ENCODE measurements at places on chromosomes 2 and 18.

- DNase-seq, result no peak
Observed at GRCh38 chr18:50111398-50111797, 83.5 kb downstream of the MYO5B start.

DNA sequence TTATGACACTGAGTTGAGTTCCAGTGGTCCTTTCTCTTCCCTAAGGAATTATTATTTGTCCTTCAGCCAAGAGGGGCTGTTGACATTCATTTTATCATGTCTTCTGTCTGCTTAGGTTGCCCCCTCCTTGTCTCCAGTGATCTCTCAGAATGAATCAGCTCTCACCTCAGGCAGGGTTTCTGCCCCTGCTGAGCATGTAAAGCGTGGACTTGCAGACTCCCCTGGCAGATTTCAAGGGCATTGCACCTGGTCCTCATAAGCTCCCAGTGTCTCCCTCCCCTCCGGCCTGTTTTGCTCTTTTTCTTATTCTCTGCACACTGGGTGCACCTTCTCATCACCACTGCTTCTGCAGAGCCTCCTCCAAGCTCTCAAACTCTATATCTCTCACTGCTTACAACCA, 188.4 kb downstream of the KCNS3 start:
- no peak for DNase-seq

GRCh38 chr18:55149994-55150393, 190.7 kb upstream of the CCDC68 start:
- no peak for DNase-seq

DNA sequence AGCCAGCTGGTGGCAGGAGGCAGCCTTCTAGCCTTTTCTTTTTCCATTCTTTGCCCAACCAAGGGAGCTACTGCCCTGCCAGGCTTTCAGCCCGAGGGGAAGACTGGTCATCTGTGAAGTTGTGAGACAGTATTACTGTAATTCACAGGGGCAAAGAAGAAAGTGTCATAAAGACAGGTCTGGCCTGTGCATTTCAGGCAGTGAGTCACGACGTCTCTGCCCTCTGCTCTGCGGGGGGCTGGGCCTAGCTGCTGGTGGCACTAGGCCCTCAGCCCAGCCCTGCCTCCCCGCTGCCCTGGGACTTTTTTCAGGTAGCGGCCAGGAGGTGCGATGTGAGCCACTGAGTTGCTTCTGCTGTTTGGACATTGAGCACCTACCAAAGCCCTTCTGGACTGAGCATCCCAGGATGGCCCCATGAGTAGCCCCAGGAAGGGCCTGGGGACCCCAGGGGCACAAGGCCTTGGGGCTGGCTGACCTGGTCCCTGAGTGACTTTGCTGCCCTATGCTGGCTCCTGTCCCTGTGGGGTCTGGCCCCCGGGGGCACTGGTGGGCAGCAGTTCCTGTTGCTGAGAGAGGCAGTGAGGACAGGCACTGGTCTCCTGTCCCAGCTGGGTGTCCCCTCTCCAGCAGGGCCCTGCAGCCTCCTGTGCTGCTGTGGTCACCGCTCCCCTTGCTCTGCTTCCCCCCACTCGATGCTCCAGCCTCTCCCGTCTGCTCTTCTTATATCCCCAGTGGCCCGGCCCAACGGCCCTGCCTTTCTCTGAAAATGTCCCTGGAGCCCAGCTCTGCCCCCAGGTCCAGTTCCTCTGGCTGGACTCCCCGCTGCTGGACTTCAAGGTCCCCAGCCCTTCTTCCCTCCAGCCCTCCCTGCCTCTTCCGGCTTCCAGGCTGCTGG, 7.0 kb downstream of the INHBB start:
- no peak for DNase-seq

GRCh38 chr2:12287220-12287751, 429.4 kb upstream of the TRIB2 start:
- no peak for DNase-seq

GRCh38 chr18:59501920-59502273, 142.8 kb upstream of the LMAN1 start:
- no peak for DNase-seq

DNA sequence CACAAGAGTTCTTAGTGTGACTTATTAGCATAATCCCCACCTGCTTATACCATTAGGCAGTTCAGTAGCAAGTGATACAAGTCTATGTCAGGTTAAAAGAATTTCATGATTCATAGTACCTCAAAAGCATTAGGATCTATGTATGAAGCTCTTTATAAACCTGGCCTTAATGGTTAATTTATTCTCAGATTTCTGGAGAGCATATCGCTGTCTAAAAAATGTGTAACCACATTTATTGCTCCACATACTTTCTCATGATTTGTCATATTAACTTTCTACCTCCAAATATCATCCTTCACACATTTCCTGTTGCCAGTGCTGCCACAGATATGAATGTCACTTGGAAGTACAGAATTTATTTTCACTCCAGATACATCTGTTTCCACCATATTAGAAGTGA, 332.8 kb upstream of the MAP2 start:
- no peak for DNase-seq

- DNase-seq, result peak; percentile 26
Observed at GRCh38 chr2:71452565-71452964, 796 bp upstream of the DYSF start.

- no peak for DNase-seq
Observed at GRCh38 chr2:46534589-46534988, 55.2 kb downstream of the TMEM247 start.

DNA sequence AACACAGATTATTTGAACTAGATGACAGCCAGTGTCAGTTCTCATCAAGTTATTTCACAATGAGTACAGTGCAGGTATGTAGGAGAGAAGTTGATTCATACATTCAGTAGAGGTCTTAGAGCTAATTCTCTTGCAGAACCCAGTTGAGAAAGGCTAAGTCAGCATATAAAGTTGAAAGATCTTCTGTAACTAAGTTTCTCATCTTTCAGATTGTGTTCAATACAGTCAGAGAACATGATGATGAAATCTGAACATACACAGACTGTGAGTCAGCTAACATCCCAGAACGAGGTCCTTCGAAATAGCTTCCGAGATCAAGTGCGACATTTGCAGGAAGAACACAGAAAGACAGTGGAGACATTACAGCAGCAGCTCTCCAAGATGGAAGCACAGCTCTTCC, 41.9 kb upstream of the LIMS1 start:
- no peak for DNase-seq

GRCh38 chr2:143110758-143111428, 18.3 kb upstream of the ARHGAP15 start:
- DNase-seq, result peak; percentile 66

- no peak for DNase-seq
Observed at GRCh38 chr2:166360906-166361305, 14.8 kb downstream of the SCN9A start.

- DNase-seq, result no peak
Observed at GRCh38 chr2:98280376-98281102, 65.7 kb upstream of the CNGA3 start.

DNA sequence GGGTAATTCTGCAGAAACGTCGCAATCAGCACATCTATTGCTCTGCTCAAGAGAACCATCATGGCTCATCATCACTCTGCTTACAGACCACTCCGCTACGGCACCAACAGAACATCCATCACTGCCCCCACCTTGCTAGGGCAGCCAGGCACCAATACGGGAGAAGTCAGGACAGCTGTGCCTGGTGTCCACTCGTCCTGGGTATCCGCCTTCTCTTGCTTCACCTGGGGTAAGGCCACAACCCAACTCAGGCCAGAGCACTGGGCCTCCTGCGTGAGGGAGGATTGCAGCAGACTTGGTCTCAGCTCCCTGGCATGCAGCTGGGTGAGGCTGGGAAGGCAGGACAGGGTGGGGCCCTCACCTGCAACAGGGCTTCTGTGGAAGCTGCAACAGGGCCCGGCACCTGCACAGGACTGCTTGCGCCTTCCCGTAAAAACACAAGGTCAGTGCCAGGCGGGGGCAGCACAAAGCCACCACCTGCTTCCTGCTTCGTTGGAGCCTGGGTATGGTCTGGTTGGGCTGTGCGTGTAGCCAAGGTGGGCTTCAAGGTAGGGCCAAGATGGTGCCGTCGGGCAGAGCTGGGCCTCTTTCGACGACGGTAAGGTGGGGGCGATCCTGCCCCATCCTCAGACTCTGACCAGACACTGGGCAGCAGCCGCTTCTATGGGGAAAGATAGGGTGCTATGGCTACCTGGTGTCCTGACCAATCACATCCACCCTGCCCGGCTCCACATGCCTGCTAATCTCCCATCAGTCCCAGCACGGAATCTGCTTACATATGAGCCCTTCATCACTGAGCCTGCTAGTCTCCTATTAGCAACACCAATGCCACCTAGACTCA, 7.1 kb upstream of the CFAP53 start:
- DNase-seq, result no peak

GRCh38 chr18:13446024-13446423, 227.5 kb downstream of the LDLRAD4 start:
- DNase-seq, result no peak

GRCh38 chr2:24007693-24008092, 2.2 kb upstream of the MFSD2B start:
- no peak for DNase-seq
